ENCODE measurements at places on chromosomes 7 and 10. TPM values are rescaled to one million over a fixed set of nuclear protein-coding genes. Genes with fewer than 3 reads are reported as not detected.

VPS41 gene
- total RNA-seq: 48.6 TPM

ZNF12 gene
- 22.4 TPM for total RNA-seq

KCND2 gene
- not detected for total RNA-seq

MUC3A gene
- not detected for total RNA-seq

SLC16A9 gene
- 1.4 TPM for total RNA-seq

CLDN3 gene
- not detected for total RNA-seq

TRIL gene
- not detected for total RNA-seq

CHN2 gene
- total RNA-seq: 0.39 TPM

VWC2 gene
- total RNA-seq: not detected

AEBP1 gene
- total RNA-seq: 18.3 TPM

GNAT3 gene
- not detected for total RNA-seq

PAX4 gene
- not detected for total RNA-seq

RTKN2 gene
- 4.8 TPM for total RNA-seq

CCDC7 gene
- 9.0 TPM for total RNA-seq

OR6V1 gene
- total RNA-seq: not detected

CALCR gene
- not detected for total RNA-seq

NET1 gene
- total RNA-seq: 34.8 TPM

HECTD2 gene
- total RNA-seq: 9.7 TPM

PRSS37 gene
- not detected for total RNA-seq

FIS1 gene
- total RNA-seq: 92.6 TPM

SLC13A1 gene
- total RNA-seq: not detected

AKR1D1 gene
- total RNA-seq: not detected

SUPV3L1 gene
- total RNA-seq: 54.1 TPM

SKAP2 gene
- 10.4 TPM for total RNA-seq

ACTL6B gene
- not detected for total RNA-seq

ORC5 gene
- total RNA-seq: 25.1 TPM

TYW1B gene
- 3.9 TPM for total RNA-seq

SLC26A3 gene
- not detected for total RNA-seq

PRXL2A gene
- 17.6 TPM for total RNA-seq

SLC29A4 gene
- 1.7 TPM for total RNA-seq

PRRT4 gene
- 0.23 TPM for total RNA-seq

OPALIN gene
- not detected for total RNA-seq

PSPH gene
- total RNA-seq: 30.3 TPM

TEX47 gene
- not detected for total RNA-seq

NRAP gene
- total RNA-seq: not detected

MRC1 gene
- total RNA-seq: 0.04 TPM

ZNF467 gene
- total RNA-seq: 0.23 TPM

OR2A5 gene
- total RNA-seq: not detected

PTN gene
- total RNA-seq: not detected

SEMA3A gene
- 1.4 TPM for total RNA-seq

CALHM3 gene
- total RNA-seq: not detected

MYOF gene
- total RNA-seq: 40.0 TPM

COBL gene
- total RNA-seq: not detected

HOXA2 gene
- total RNA-seq: not detected

GAD2 gene
- not detected for total RNA-seq

HOXA9 gene
- total RNA-seq: not detected

CNPY1 gene
- not detected for total RNA-seq

RPEL1 gene
- total RNA-seq: not detected

ELN gene
- total RNA-seq: not detected

TUBB8 gene
- total RNA-seq: not detected

AKR1C2 gene
- total RNA-seq: not detected

RP9 gene
- total RNA-seq: 19.2 TPM

PDZD7 gene
- 0.28 TPM for total RNA-seq

GSDME gene
- total RNA-seq: 6.2 TPM

MINDY3 gene
- 11.5 TPM for total RNA-seq

Data from activated CD4-positive, alpha-beta T cell treated with anti-CD3 and anti-CD28 coated beads for 36 hours (primary cell).